ENCODE measurements at places on chromosomes 2 and 18.

GRCh38 chr2:232420463-232421188 lies 14.0 kb downstream of the ALPG start:
- DNase-seq = no peak

GRCh38 chr2:127370010-127370409 lies 17.8 kb downstream of the MAP3K2 start:
- no peak for DNase-seq

DNA sequence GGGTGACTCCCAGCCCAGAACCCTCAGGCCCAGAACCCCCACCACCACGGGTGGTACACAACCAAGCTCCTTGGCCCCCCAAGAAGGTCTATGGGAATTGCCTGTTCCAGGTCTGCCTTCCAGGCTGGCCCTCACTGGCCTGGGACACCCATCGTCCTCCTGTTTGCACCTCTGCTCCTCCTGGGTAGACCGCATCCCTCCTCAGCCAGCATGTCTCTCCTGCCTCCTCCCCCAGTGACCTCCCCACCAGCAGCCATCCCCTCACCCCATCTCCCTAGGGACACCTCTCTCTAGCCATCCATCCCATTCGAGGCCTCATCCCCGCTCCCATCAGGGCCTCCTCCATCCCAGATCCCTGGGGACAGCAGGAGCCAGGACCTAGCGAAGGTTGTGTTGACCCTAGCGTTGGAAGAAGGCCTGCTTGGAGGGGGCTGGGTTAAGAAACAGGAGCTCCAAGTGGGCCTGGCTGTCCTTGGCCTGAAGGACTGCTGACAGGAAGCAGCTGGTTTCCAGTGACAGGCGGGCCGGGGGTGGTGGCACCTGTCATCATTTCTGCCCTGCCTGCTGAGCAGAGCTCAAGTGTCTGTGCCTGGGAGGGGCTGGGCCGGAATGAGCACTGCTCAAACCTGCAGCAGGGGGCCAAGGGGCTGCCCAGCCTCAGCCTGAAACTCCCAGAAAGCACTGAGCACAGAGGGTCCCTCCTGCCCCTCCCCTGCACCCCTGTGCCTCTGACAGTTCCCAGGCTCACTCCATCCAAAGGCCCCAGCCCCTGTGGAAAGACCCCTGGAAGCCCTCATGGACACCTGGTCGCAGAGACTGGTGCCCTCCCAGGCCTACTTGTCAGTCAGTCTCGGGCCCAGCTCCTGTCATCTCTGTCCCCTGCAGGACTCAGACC lies 96.0 kb upstream of the OTOS start:
- no peak for DNase-seq

- DNase-seq = no peak
Measured at GRCh38 chr2:170681311-170681710, 33.8 kb upstream of the SP5 start.

GRCh38 chr2:71936076-71937030 lies 211.3 kb downstream of the CYP26B1 start:
- DNase-seq = no peak

GRCh38 chr18:13446610-13447461 lies 228.3 kb downstream of the LDLRAD4 start:
- no peak for DNase-seq

DNA sequence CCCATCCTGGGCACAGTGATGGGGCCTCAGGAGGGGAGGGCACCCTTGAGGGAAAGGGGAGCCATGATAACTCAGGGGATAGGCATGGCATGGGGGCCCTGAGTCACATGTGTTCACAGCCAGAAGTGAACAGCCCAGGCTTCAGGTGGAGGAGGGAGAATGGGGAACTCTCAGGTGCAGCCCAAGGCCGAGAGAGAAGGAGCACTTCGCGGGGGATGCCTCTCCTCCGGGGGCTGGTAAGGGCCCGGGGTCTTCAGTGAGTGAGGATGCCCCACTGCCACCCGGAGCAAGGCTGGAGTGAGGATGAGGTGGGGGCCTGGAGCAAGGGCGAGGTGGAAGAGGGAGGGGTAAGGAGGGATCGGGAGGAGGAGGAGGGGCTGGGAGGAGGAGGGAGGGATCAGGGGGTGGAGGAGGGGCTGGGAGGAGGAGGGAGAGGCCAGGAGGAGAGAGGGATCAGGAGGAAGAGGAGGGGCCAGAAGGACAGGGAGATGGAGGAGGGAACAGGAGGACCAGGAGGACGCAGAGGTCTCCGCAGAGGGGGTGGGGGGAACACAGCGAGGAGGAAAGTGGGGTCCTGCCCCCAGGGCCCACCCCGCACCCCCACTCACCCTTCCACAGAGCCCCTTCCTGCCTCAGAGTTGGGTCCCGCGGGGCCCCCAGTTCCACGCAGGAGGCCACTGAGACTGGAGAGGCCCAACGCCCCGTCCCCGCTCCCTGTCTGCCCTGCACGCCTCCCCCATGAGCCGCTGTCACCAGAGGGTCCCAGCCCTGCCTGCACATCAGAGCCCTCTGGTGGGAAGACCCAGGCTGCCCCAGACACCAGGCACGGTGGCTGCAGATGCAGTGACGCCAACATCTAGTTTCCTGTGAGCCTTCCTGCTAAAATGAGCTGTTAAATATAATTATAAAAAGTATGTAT lies 42.8 kb downstream of the RAMP1 start:
- peak; percentile 9 for DNase-seq

GRCh38 chr2:117785740-117786139 lies 28.8 kb upstream of the DDX18 start:
- DNase-seq = peak; percentile 49

DNA sequence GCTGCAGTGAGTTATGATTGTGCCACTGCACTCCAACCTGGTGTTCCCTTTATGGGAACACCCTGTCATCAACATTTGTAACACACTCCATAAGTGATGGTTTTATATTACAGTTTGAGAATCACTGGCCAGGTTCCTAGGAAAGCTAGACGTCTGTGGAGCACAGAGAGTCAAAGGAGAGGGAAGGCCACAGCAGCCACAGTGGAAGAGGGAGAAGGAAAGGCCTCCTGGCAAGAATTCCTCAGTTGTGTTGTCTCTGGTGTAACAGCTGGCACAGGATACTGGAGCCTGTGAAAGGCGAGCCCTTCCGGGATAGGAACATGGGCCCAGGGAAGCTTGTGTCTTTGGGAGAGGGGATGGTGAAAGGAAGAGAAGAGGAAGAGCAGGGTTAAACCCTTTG lies 360.5 kb upstream of the PIK3C3 start:
- no peak for DNase-seq

GRCh38 chr2:1297372-1298159 lies 115.7 kb upstream of the TPO start:
- no peak for DNase-seq

DNA sequence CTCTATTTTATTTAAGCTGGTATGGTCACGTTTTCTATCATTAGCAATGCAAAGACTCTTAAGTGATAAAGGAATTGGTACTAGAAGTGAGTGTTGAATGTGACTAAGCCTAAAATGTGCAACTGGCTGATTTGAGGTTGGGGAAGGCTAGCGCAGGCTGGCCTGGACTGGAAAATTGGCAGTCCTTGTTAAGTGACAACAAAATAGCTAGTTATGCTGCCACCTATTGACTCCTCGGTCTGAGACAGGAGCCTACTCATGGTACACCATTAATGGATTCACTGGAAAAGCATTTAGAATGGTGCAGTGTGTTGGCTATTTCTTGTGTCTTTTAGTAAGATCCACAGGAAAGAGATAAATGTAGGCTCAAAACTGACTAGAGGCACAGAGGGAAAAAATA lies 5.7 kb upstream of the WIPF1 start:
- peak; percentile 42 for DNase-seq

- no peak for DNase-seq
Measured at GRCh38 chr2:173962583-173963110, 2.5 kb downstream of the SP3 start.

DNA sequence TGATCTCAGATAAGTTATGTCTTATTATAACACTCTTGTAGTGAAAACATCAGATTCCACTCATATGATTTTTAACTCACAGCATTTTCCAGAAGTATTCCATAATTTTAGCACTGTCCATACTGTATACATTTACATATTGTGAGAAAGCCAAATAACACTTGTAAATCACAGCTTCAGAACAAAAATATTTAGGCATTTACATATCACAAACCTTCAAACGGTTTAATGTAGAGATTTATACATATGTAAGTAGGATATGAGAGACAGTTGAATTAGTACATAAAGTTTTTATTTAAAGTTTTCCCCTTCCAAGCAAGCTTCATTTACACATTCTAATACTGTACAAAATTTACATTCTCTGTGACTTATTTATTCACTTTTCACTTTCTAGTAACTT lies 100.4 kb downstream of the KLHL14 start:
- no peak for DNase-seq

DNA sequence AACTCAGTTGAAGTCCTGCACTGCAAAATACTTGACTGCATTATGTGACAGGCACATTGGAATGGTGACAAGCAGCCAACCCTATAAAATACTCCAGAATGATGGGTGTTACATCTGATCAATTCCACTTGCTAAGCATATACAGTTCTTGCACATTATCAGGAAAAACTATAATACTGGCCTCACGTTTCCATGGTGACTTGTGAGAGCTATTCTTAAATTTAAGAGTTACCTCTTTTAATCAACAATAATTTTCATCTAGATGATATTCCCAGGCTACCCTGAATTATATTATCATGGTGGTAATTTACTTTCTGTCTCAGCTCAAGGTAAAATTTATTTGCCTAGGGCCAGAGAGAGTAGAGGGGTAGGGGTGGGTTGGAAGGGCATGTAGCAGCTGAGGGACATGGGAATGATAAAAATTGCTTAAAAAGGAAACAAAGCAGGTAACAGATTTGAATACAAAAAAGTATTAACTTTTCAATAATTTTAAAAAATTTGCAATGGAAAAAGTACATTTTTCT lies 132.3 kb upstream of the PGAP1 start:
- no peak for DNase-seq

GRCh38 chr2:118832791-118833715 lies 14.4 kb downstream of the EN1 start:
- no peak for DNase-seq

DNA sequence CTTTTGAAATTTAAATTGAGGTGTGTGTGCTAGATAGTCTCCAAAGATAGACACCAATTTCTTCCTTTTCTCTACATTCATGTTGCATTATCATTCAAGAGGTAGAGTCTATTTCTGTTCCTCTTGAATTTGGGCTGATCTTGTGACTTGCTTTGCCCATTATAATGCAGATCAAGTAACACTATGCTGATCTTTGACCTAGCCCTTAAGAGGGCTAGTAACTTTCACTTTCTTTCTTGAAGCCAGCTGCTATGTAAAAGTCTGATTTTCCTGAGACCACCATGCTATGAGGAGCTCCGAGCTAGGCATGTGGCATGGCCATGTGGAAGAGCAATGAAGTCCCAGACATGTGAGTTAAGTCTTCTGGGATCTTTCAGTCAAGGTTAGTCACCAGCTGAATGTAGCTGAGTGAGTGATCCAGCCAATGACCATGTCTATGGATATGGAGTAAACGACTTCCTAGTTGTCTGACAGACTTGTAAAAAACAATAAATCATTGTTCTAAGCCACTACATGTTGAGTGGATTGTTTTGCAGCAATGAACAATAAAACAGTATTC lies 189.4 kb upstream of the CWC22 start:
- peak; percentile 14 for DNase-seq

GRCh38 chr2:206869824-206870495 lies 69.4 kb upstream of the CPO start:
- DNase-seq = no peak

DNA sequence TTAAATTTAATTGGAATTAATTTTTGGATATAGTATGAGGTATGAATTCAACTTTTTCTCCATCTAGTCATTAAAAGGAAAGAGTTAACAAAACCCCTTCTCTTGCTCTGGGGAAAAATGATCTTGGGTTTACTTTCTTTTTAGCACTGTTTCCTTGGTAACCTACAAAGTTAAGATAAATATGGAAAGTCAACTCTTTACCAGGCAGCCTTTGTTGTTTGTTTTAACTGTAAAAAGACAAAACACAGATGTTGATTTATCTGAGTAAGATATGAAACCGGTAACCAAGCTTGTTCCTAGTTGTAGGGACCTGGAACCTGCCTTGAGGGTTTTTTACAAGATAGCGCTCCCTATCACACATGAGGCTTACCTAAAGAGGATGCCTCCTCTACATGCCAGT lies 10.1 kb upstream of the SANBR start:
- no peak for DNase-seq

All from EL (cell line).